A549 treated with dexamethasone at 1 μM for 4 hours (cell line): ENCODE measurements at places on chromosomes 2 and 18. TPM values are rescaled to one million over a fixed set of nuclear protein-coding genes. Genes with fewer than 3 reads are reported as not detected.

ABCB6 gene
- total RNA-seq: 22.3 to 30.8 TPM (median 27.9 TPM) in 5 replicates

MAPK4 gene
- 0.15 to 0.31 TPM (median 0.21 TPM) in 5 replicates for total RNA-seq

DNAH6 gene
- total RNA-seq: 0.01 to 0.12 TPM (median 0.04 TPM) in 4 of 5 replicates, not detected in the other

DYSF gene
- 0.62 to 0.93 TPM (median 0.75 TPM) in 5 replicates for total RNA-seq

HOXD10 gene
- 4.1 to 6.7 TPM (median 5.3 TPM) in 5 replicates for total RNA-seq

DPP4 gene
- total RNA-seq: 0.98 to 1.4 TPM (median 1.2 TPM) in 5 replicates

APCDD1 gene
- 0.07 to 0.11 TPM (median 0.07 TPM) in 3 of 5 replicates, not detected in the others for total RNA-seq

RPL37A gene
- total RNA-seq: 3,930 to 6,121 TPM (median 4,109 TPM) in 5 replicates

NEU2 gene
- not detected in 5 replicates for total RNA-seq

TMEM163 gene
- 0.06 to 0.09 TPM (median 0.07 TPM) in 4 of 5 replicates, not detected in the other for total RNA-seq

UGT1A5 gene
- 0.06 TPM in 1 of 5 replicates, not detected in the others for total RNA-seq

SCYGR8 gene
- not detected in 5 replicates for total RNA-seq

TUBA4B gene
- 0.12 to 0.20 TPM (median 0.16 TPM) in 3 of 5 replicates, not detected in the others for total RNA-seq

L3MBTL4 gene
- 0.06 TPM in 1 of 5 replicates, not detected in the others for total RNA-seq

HOXD12 gene
- not detected in 5 replicates for total RNA-seq

IL36A gene
- not detected in 5 replicates for total RNA-seq

GAL3ST2 gene
- total RNA-seq: 0.15 to 0.27 TPM (median 0.25 TPM) in 5 replicates

SLC14A1 gene
- total RNA-seq: not detected in 5 replicates

SCG2 gene
- 1.0 to 1.5 TPM (median 1.2 TPM) in 5 replicates for total RNA-seq

BZW1 gene
- total RNA-seq: 375 to 639 TPM (median 503 TPM) in 5 replicates

SF3B6 gene
- total RNA-seq: 167 to 232 TPM (median 180 TPM) in 5 replicates

SPC25 gene
- total RNA-seq: 16.6 to 19.7 TPM (median 18.6 TPM) in 5 replicates

CPLX4 gene
- not detected in 5 replicates for total RNA-seq

GALR1 gene
- not detected in 5 replicates for total RNA-seq

TCF4 gene
- 1.3 to 2.5 TPM (median 2.1 TPM) in 5 replicates for total RNA-seq

MAP3K19 gene
- not detected in 5 replicates for total RNA-seq

NIFK gene
- total RNA-seq: 63.8 to 99.4 TPM (median 92.5 TPM) in 5 replicates

C2orf78 gene
- not detected in 5 replicates for total RNA-seq

BCL11A gene
- 0.01 to 0.14 TPM (median 0.09 TPM) in 5 replicates for total RNA-seq

EGR4 gene
- 0.09 to 0.27 TPM (median 0.12 TPM) in 5 replicates for total RNA-seq

CASP10 gene
- 1.4 to 2.1 TPM (median 1.9 TPM) in 5 replicates for total RNA-seq

PLEKHM3 gene
- total RNA-seq: 2.0 to 2.7 TPM (median 2.5 TPM) in 5 replicates

EHBP1 gene
- total RNA-seq: 36.1 to 50.1 TPM (median 45.7 TPM) in 5 replicates

CNDP2 gene
- 78.6 to 90.4 TPM (median 86.8 TPM) in 5 replicates for total RNA-seq

DNAJC5G gene
- total RNA-seq: not detected in 5 replicates

XIRP2 gene
- total RNA-seq: not detected in 5 replicates

SLC30A3 gene
- 1.8 to 3.4 TPM (median 3.3 TPM) in 5 replicates for total RNA-seq

AGBL5 gene
- total RNA-seq: 28.5 to 34.9 TPM (median 34.4 TPM) in 5 replicates

TTN gene
- total RNA-seq: under 0.01 to 0.04 TPM (median 0.01 TPM) in 5 replicates

GPR35 gene
- 0.32 to 0.83 TPM (median 0.68 TPM) in 5 replicates for total RNA-seq

SLC5A7 gene
- not detected in 5 replicates for total RNA-seq

ICOS gene
- total RNA-seq: not detected in 5 replicates
